Panc1 (cell line): ENCODE measurements at places on chromosomes 1 and 21. TPM values are rescaled to one million over a fixed set of nuclear protein-coding genes. Genes with fewer than 3 reads are reported as not detected.
A peak's percentile ranks its signal among the peaks of the same experiment; 100 is the strongest.

GRCh38 chr21:15076730-15077129, 11.9 kb upstream of the NRIP1 start:
- no peak overlapping the region for H3K4me3 ChIP-seq
- no peaks in the 10 kb centered on the region for H3K36me3 ChIP-seq
- no peak overlapping the region for H3K27ac ChIP-seq
- DNase-seq, result no peak
- no peaks in the 10 kb centered on the region for H3K4me1 ChIP-seq

DNA sequence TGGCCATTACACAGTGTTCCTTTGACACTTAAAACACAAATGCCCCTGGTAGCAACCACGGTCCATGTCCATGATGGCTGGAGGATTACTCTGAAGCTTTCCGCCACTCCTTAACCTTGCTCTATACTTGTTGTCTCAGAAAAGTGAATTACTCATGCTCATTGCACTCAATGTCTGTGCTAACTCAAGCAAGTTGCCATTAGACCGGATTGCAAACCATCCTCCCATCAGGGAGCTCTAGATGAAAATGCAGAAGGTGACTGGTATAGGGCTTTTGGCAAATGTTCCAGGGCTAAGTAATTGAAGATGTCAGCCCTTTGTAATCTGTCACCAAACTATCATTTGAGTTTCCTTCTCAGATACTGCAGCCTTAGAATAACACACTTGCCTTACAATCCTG, 1288.3 kb upstream of the B3GALT2 start:
- no peak overlapping the region for H3K27ac ChIP-seq
- DNase-seq, result no peak
- H3K36me3 ChIP-seq, result no peaks in the 10 kb centered on the region
- no peaks in the 10 kb centered on the region for H3K4me1 ChIP-seq
- H3K4me3 ChIP-seq, result no peak overlapping the region

GRCh38 chr1:203564024-203564423, 62.6 kb upstream of the ATP2B4 start:
- H3K27me3 ChIP-seq, result no peaks in the 10 kb centered on the region
- no peaks in the 10 kb centered on the region for H3K36me3 ChIP-seq
- no peaks in the 10 kb centered on the region for H3K4me1 ChIP-seq
- H3K27ac ChIP-seq, result no peak overlapping the region

DNA sequence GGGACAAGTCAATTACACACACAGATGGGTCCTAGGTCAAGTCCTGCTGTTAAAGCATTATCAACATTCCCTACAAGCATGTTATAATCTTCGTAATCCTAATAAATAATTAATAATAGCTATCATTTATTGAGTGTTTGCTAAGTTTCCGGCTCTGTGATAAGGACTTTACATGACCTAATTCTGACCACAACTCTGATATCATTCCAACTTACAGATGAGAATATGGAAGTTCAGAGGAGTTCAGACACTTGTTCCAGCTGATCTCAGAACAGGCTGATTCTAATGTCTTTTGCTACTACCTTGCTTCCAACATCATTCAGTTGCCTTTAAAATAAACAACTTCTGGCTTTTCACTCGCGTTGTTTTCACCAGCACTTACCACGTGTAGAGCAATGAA, 770.1 kb upstream of the CXADR start:
- no peak overlapping the region for H3K27ac ChIP-seq
- H3K4me3 ChIP-seq, result no peak overlapping the region
- DNase-seq, result no peak
- H3K4me1 ChIP-seq, result no peaks in the 10 kb centered on the region
- H3K36me3 ChIP-seq, result no peaks in the 10 kb centered on the region

DNA sequence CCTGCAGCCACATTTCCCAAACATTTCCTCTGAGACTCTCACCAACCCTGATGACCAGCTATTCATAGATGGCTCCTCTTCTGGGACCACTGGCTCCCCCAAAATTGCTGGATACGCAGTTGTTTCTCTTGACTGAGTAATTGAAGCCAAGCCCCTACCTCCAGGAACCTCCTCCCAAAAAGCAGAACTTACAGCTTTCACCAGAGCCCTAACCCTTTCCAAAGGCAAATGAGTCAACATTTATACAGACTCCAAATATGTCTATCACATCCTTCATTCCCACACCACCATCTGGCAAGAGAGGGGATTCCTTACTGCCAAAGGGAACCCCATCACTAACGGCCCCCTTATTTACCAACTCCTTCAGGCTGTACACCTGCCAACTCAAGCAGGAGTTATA, 20.3 kb upstream of the CA6 start:
- H3K27ac ChIP-seq, result no peak overlapping the region
- no peak overlapping the region for H3K4me3 ChIP-seq
- DNase-seq, result no peak
- no peaks in the 10 kb centered on the region for H3K36me3 ChIP-seq
- H3K4me1 ChIP-seq, result no peaks in the 10 kb centered on the region
- no peaks in the 10 kb centered on the region for H3K27me3 ChIP-seq

DNA sequence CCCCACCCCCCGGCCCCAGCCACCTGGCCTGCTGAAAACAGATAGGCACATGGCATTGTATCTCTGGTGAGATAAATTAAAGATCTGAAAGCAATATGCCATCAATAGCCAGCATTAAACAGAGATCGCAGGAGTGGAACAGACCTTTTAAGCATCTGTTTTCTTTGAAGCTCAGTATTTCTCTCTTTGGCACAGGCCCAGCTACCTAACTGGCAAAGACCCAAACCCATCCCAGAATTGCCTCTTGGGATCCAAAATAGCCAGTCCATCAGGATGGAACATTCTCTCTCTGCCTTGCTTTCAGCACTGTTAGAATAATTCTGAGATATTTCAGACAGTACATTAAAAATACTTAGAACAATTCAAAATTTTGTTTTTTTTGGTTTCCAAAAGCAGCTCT, 46.0 kb downstream of the KCNJ6 start:
- H3K4me1 ChIP-seq, result no peaks in the 10 kb centered on the region
- H3K36me3 ChIP-seq, result no peaks in the 10 kb centered on the region
- no peak for DNase-seq
- no peak overlapping the region for H3K27ac ChIP-seq
- 0 out of 2 replicates have a peak, but pooled peaks cover 3% of the 10 kb centered on the region for H3K27me3 ChIP-seq

GRCh38 chr1:149995927-149996326, 14.6 kb downstream of the OTUD7B start:
- H3K27me3 ChIP-seq, result no peaks in the 10 kb centered on the region
- H3K36me3 ChIP-seq, result 0 out of 2 replicates have a peak, but pooled peaks cover 2% of the 10 kb centered on the region
- no peak for DNase-seq
- no peak overlapping the region for H3K4me3 ChIP-seq
- no peak overlapping the region for H3K27ac ChIP-seq

DNA sequence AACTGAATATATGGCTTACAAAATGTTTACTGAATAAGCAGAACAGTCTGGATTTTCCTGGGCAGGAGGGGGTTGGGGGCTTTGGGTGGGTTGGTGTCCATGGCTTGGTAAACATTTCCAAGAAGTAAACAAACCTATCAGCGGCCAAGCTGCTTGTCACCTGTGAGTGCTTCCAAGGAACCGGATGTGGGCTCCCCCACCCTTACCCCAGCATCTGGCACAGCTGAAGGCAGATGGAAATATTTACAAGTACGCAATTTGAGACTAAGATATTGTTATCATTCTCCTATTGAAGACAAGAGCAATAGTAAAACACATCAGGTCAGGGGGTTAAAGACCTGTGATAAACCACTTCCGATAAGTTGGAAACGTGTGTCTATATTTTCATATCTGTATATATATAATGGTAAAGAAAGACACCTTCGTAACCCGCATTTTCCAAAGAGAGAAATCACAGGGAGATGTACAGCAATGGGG, at the start of gene CLCA1:
TSS of gene CLCA1 (plus strand) at position 427 of the 477 bp plus-strand sequence. CDS start at position 472, 45 bp downstream.
- DNase-seq, result no peak
- peaks cover 32% of the 10 kb centered on the region for H3K27me3 ChIP-seq
- no peak within 1 kb of the TSS for H3K4me3 ChIP-seq
- no peaks in the 10 kb centered on the region for H3K36me3 ChIP-seq
- no peaks in the 10 kb centered on the region for H3K4me1 ChIP-seq

- no peaks in the 10 kb centered on the region for H3K4me1 ChIP-seq
- H3K4me3 ChIP-seq, result no peak overlapping the region
- no peak for DNase-seq
- H3K36me3 ChIP-seq, result no peaks in the 10 kb centered on the region
Observed at GRCh38 chr21:18006691-18007090, 187.5 kb upstream of the C21orf91 start.

GRCh38 chr1:106526650-106527049, 529.8 kb upstream of the PRMT6 start:
- no peak overlapping the region for H3K27ac ChIP-seq
- no peaks in the 10 kb centered on the region for H3K36me3 ChIP-seq
- no peak overlapping the region for H3K4me3 ChIP-seq
- no peaks in the 10 kb centered on the region for H3K4me1 ChIP-seq
- H3K27me3 ChIP-seq, result no peaks in the 10 kb centered on the region

DNA sequence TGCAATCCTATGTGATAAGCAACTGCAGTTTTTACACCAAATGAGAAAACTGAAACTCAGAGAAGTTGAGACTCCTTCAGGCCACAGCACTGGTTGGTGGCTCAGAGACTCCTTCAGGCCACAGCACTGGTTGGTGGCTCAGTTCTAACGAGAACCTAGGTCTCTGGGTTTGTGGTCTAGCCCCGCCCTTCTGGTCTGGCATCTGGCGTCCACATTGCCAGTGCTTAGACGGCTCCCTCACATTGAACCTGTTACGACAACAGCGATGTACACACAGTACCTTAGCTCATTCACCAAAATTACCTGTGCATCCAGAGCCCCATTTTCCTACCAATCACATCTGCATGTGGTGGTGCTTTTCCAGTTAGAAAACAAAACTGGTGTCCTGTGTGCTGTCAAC, 66.1 kb downstream of the NID1 start:
- H3K27ac ChIP-seq, result no peak overlapping the region
- no peak for DNase-seq
- H3K4me1 ChIP-seq, result 0 out of 2 replicates have a peak, but pooled peaks cover 2% of the 10 kb centered on the region
- no peaks in the 10 kb centered on the region for H3K36me3 ChIP-seq

GRCh38 chr1:51926171-51926812, 47.8 kb upstream of the NRDC start:
- H3K27me3 ChIP-seq, result no peaks in the 10 kb centered on the region
- H3K27ac ChIP-seq, result no peak overlapping the region
- no peaks in the 10 kb centered on the region for H3K4me1 ChIP-seq
- H3K4me3 ChIP-seq, result no peak overlapping the region
- DNase-seq, result peak; percentile 27
- no peaks in the 10 kb centered on the region for H3K36me3 ChIP-seq

GRCh38 chr1:206479183-206480125, 9.2 kb downstream of the IKBKE start:
- no peaks in the 10 kb centered on the region for H3K36me3 ChIP-seq
- H3K4me3 ChIP-seq, result no peak overlapping the region
- no peak overlapping the region for H3K27ac ChIP-seq

DNA sequence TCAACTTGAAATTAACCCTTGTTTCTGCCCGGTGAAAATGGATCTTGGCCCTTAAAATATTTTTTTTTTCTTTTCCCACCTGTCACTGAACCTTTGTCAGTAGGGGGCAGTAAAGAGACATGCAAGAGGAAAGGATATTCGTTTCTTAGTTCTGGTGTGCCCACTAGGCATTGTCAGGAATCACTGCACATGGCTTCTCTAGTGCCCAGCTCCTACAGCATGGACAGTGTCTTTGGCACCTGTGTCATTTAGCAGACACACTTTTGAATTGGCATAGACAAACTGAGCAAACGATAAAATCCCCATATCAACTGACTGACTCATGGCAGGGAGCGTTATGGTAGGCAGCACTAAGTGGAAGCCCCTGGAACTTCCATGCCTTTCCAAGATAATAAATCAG, 1048.1 kb downstream of the BRINP3 start:
- H3K4me3 ChIP-seq, result no peak overlapping the region
- H3K27ac ChIP-seq, result no peak overlapping the region
- no peaks in the 10 kb centered on the region for H3K36me3 ChIP-seq
- H3K27me3 ChIP-seq, result no peaks in the 10 kb centered on the region
- peak; percentile 7 for DNase-seq
- no peaks in the 10 kb centered on the region for H3K4me1 ChIP-seq

DNA sequence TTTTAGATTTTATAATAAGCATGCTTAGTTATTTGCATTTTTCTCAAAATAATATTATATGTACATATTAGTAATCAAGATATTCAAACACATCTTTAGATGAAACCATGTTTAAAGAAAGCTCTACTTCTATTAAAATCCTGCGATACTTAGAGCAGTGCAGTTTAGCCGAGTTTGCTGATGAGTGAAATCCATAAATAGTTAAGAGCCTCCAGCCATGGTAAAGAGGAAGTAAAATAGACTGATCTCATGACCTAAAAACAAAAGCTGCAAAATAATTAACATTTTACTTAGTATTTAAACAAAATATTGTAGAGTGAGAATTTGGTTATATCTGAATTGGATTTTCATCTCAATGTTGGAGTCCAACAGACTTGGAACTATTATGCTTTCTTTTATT, 147.4 kb upstream of the NRIP1 start:
- H3K4me3 ChIP-seq, result no peak overlapping the region
- DNase-seq, result no peak
- H3K4me1 ChIP-seq, result no peaks in the 10 kb centered on the region
- H3K27ac ChIP-seq, result no peak overlapping the region
- no peaks in the 10 kb centered on the region for H3K27me3 ChIP-seq

GRCh38 chr1:17717594-17718535, 37.3 kb upstream of the ACTL8 start:
- H3K27ac ChIP-seq, result no peak overlapping the region
- no peaks in the 10 kb centered on the region for H3K27me3 ChIP-seq
- no peaks in the 10 kb centered on the region for H3K36me3 ChIP-seq

DNA sequence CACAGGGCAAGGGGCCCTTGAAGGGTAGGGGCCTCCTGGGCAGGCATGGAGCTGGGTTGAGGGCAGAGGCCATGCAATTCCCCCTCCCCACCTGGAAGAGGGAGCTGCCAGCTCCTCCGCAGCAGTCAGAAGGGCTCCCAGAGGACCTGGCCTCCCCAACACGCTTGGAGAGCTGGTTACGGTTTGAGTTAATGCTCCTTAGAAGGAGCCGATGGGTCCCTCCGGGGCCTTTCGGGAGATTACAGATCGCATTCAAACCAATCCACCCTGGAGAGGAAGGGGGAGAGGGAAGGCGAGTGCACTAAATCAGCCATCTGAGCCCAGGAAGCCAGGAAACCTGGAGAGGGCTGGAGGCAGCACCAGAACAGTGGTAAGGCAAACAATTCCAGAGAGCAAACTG, 106.3 kb upstream of the CSF3R start:
- H3K4me1 ChIP-seq, result no peaks in the 10 kb centered on the region; the same call in none of the 2 replicates
- DNase-seq, result no peak
- no peak overlapping the region for H3K4me3 ChIP-seq

- H3K4me3 ChIP-seq, result no peak overlapping the region
- H3K27me3 ChIP-seq, result no peaks in the 10 kb centered on the region
- no peaks in the 10 kb centered on the region for H3K4me1 ChIP-seq
- no peak for DNase-seq
Observed at GRCh38 chr1:246709196-246709595, 15.0 kb upstream of the SCCPDH start.

- H3K27ac ChIP-seq, result no peak overlapping the region
- DNase-seq, result no peak
- no peaks in the 10 kb centered on the region for H3K36me3 ChIP-seq
- no peak overlapping the region for H3K4me3 ChIP-seq
- H3K27me3 ChIP-seq, result peaks cover 3% of the 10 kb centered on the region; the same call in 1 of the 2 replicates
Observed at GRCh38 chr1:177872308-177872900, 97.5 kb downstream of the SEC16B start.

GRCh38 chr1:108345776-108346531, 102.1 kb upstream of the NBPF4 start:
- H3K4me1 ChIP-seq, result no peaks in the 10 kb centered on the region
- no peak overlapping the region for H3K27ac ChIP-seq
- no peaks in the 10 kb centered on the region for H3K27me3 ChIP-seq
- no peaks in the 10 kb centered on the region for H3K36me3 ChIP-seq
- no peak overlapping the region for H3K4me3 ChIP-seq

GRCh38 chr1:48492392-48492791, 20.4 kb upstream of the SPATA6 start:
- DNase-seq, result no peak
- no peak overlapping the region for H3K27ac ChIP-seq
- H3K27me3 ChIP-seq, result no peaks in the 10 kb centered on the region
- no peak overlapping the region for H3K4me3 ChIP-seq
- peaks cover 3% of the 10 kb centered on the region; the same call in 1 of the 2 replicates for H3K4me1 ChIP-seq

The ATP1A4 gene
- not detected for total RNA-seq

The TAL1 gene
- total RNA-seq, result 0.05 TPM

The CRABP2 gene
- total RNA-seq, result 1,115 TPM
